ENCODE measurements at places on chromosomes 3 and 15. TPM values are rescaled to one million over a fixed set of nuclear protein-coding genes. Genes with fewer than 3 reads are reported as not detected.

The TICRR gene
- total RNA-seq = not detected

The MUC20 gene
- total RNA-seq = 20.8 TPM

The PTPN9 gene
- 13.3 TPM for total RNA-seq

The PRR23C gene
- total RNA-seq = not detected

The TM4SF18 gene
- total RNA-seq = 6.4 TPM

The CHST2 gene
- total RNA-seq = 1.8 TPM

The HRH1 gene
- 3.9 TPM for total RNA-seq

The CEMIP gene
- under 0.01 TPM for total RNA-seq

The VWA5B2 gene
- 0.83 TPM for total RNA-seq

DNA sequence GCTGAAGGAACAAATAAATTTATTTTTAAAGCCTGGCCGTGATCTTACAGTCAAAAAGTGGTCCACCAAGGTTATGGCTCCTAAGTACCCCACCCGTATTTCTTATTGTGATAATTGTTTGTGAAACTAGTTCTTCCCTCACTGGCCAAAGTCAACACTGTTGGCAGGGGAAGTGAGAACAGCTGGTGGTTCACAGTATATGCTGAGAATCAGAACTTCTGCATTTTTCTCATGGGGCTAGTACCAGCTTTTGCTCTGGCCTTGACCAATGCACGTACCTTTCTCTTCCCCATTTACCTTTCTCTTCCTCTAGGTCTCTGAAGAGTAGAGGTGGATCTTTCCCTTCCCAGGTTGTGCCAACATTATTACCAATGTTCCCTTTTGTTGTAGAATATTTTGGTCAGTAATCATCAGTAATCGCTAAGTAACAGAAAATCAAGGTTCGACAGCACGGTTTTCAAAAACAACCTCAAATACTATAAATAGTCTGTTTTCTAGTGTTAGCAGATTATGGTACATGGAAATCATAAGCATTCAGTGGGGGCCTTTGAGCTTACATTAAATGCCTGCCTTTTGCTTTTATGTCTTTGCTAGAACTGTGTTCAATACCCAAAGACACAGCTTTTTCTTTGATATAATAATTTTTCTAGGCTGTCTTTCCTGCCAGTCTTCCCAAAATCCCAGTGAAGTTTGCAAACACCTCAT is 268.0 kb downstream of the LPP start:
- no peak for DNase-seq

DNA sequence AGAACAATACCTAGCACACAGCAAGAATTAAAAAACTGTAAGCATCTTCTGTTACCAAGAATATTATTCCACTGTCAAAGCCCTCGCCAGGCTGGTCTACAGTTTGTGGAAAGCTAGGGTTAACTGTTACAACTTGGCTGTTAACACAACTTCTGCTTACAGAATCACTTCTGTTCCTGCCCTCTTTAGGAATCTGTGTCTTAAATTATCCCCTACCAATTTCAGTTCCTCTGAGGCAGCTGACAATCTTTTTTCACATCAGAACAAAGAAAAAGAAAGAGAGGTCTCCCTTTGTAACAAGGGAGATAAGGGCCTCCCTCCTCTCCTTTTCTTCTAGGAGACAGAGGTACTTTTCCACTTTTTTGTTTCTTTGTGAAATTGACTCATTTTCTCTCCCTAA is 188.9 kb downstream of the FMN1 start:
- no peak for DNase-seq

- DNase-seq = peak; percentile 84
These were observed 27.2 kb upstream of the ZNF502 start for GRCh38 chr3:44685128-44685800.

GRCh38 chr3:112874725-112875124 is 28.1 kb upstream of the CD200R1L start:
- no peak for DNase-seq

GRCh38 chr3:59632760-59633573 is 583.1 kb upstream of the CFAP20DC start:
- DNase-seq = no peak

- DNase-seq = no peak
These were observed 82.9 kb downstream of the HES1 start for GRCh38 chr3:194218646-194219453.

GRCh38 chr3:38842266-38842965 is 26.4 kb upstream of the SCN10A start:
- DNase-seq = no peak

GRCh38 chr3:41522612-41523011 is 323.3 kb downstream of the CTNNB1 start:
- DNase-seq = no peak

DNA sequence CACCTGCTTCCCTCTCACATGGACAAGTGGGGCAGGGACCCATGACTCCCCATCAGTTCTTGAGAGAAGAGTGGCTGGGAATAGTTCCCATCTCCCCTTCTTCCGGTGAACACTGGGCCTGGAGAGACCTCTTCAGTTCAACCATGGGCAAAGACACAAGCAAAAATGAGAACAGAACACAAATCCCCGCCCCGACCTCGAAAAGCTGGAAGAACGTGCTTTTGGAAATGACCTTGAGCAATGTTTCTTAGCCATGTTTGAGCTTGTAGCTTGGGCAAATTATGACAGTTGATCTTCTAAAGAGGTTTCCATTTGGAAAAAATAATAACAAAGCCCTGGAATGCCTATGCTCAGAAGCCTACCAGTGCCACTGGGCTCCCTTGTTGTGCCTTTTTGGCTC is 59.0 kb downstream of the FAM174B start:
- DNase-seq = no peak

DNA sequence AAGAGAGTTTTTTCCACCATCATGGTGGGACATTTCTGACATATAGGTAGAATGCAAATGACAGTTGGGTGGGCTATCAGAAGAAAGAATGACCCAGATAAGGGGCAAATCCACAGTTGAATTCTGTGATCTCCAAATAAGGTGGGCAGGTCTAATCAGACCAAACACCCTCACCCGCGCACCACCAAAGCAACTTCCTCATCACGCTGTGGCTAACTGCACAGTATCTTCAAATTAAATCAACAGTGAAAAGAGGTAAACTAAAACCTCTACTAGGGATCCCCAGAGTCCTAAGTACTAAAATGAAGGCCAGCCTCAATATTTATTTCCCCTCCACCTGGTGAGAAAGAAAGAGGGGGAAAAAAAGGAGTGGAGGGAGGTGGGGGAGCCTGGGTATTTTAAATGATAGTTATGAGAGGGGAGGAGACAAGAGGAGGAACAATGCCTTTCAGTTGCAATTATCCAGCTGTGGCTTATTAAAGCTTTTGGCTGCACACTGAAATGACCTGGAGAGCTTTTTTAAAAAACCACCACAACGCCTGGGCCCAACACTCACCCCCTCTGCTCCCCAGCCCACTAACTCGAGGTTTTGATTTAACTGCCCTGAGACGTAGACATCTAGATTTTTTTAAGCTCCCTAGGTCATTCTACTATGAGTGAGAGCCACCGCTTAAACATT is 61.0 kb downstream of the LRIG1 start:
- peak; percentile 60 for DNase-seq

DNA sequence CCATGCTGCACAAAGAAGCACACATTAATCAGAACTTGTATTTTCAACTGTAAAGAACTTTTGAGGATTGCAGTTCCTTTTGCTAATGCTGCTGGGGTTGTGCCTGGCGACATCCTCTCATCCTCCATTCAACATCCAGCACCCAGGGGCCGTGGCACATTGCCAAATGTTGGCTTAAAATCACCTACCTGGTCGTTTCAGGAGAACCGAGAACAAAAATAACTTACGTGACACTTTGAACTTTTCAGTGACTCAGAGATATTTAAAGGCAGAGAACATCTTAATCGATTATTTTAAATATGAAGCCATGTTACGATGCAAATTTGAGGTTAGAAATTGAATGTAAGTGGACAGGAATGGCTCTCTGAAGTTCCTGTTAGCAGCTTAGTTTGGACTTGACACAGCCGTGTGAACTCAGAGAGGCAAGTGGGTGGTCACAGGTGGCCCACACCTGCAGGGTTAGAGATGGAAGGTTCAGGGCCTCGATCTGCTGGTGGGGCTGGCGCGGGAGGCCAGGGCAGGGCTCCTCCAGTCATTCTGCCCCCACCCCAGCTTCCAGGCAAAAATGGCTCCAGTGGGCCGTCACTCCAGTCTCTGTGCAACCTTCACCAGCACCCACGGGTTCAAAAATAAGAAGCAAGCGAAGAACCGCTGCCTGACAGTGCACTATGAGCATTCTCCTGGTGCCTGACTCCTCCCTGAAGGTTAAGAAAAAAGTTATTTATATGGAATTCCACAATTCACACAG is 12.2 kb downstream of the LRRK1 start:
- DNase-seq = no peak

DNA sequence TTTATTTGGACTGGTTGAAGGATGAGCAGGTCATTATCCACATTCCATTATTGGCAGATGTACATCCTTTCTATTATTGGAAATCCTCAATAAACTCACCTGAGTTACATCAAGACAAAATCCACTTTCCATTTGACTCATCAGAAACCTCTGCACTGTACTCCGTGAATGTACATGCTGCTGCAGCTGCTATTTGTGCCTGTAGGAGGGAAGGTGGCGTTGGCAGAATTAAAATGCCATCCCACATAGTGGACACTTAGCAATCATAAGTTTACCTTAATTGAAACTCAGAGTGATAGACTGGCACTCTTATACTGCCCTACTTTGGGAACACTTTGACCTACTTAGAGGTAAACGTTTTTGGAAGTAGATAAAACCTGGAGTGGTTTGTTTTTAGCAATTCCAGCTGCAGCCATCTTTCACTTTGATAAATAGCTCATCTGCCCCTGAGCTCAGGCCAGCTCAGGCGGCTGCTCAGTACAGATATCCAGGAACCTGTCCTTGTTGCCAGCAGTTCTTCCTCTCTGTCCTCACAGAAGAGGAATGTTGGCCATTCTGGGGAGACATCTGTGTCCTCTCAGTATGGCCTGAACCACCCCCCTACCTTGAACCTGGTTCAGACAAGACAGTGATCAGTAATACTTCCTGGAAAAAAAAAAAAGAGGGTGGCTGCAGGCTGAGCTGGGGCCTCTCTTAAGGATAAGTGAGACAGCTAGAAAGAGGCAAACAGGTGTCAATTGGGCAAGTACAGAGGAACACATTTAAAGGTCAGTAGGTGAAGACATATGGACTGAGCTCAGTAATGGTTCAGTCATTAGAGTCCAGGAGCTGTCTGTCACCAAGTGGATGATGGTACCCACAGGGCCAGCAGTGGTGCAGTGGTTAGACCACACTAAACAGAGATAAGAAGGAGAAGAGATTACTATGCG is 153.4 kb upstream of the UMPS start:
- DNase-seq = no peak

GRCh38 chr15:70418943-70419342 is 321.2 kb upstream of the TLE3 start:
- no peak for DNase-seq
